ENCODE measurements at places on chromosomes 7 and 10.

GRCh38 chr10:48406204-48406603, 99.7 kb downstream of the MAPK8 start:
- DNase-seq = no peak

GRCh38 chr7:66303454-66304155, 98.5 kb downstream of the TPST1 start:
- DNase-seq = no peak

- no peak for DNase-seq
Observed at GRCh38 chr7:132218876-132219275, 357.4 kb downstream of the PLXNA4 start.

DNA sequence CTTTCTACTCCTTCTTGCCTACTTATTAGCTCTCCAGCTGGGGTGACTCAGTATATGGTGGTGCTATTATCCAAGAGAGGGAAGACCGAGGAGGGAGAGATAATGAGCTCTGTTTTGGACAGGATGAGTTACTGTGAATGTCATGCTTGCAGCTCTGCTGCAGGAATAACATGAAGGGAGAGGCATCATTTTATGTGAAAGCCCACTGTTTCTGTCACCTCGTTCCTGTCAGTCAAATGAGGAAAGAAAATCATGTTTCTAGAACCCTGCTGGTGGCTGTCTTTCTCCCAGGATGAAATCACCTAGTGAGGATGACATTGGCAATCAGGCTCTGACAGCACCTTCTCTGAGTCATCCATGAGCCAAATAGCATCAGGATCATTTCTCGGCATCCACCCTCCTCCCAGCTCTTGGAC, 1291.6 kb upstream of the AUTS2 start:
- DNase-seq = no peak

GRCh38 chr7:135151132-135151531, 3.3 kb downstream of the TMEM140 start:
- DNase-seq = no peak

GRCh38 chr7:115005953-115006352, 84.1 kb downstream of the MDFIC start:
- DNase-seq = no peak

- no peak for DNase-seq
Observed at GRCh38 chr7:17401791-17402627, 103.6 kb downstream of the AHR start.

GRCh38 chr7:6032641-6033040, 1.5 kb downstream of the ANKRD61 start:
- no peak for DNase-seq

DNA sequence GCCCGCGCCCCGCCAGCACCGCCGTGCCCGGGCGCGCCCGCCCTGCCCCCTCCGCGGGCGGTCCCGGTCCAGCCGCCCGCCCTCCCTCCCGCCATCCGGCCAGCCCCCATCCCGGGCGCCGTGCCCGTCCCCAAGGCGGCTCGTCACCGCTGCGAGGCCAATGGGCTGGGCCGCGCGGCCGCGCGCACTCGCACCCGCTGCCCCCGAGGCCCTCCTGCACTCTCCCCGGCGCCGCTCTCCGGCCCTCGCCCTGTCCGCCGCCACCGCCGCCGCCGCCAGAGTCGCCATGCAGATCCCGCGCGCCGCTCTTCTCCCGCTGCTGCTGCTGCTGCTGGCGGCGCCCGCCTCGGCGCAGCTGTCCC, at the start of gene HTRA1:
TSS of gene HTRA1 (plus strand) at position 187 of the 362 bp plus-strand sequence. CDS start at position 287, 100 bp downstream.
- DNase-seq = no peak

- peak; percentile 57 for DNase-seq
Observed at GRCh38 chr7:47536661-47537611, 45.0 kb downstream of the TNS3 start.

GRCh38 chr10:130737186-130737585, 574.3 kb downstream of the TCERG1L start:
- DNase-seq = no peak

GRCh38 chr7:18895456-18895855, 222.0 kb downstream of the TWIST1 start:
- DNase-seq = peak; percentile 32

GRCh38 chr10:30755441-30755953, 125.9 kb upstream of the LYZL2 start:
- peak; percentile 67 for DNase-seq

GRCh38 chr10:122549636-122550035, 10.9 kb upstream of the DMBT1 start:
- DNase-seq = no peak

DNA sequence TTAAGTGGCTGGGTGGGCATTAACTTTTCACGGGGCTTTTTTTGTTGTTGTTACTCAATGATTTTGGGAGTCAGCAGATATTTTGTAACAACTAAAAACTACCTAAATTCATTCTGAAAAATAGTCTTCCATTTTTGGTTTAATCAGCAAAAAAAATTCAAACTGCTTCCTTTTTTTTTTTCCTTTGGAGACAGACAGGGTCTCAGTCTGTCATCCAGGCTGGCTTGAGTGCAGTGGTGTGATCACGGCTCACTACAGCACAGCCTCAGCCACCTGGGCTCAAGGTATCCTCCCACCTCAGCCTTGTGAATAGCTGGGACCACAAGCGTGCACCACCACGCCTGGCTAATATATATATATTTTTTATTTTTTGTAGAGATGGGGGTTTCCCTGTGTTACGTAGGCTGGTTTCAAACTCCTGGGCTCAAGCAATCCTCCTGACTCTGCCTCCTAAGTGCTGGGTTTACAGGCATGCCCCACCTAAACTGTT, 36.5 kb downstream of the SKIDA1 start:
- no peak for DNase-seq

- DNase-seq = no peak
Observed at GRCh38 chr10:131559450-131559911, 248.0 kb upstream of the TCERG1L start.

GRCh38 chr10:77700086-77700485, 62.5 kb upstream of the KCNMA1 start:
- DNase-seq = no peak

- no peak for DNase-seq
Observed at GRCh38 chr7:121398246-121398645, 2.1 kb upstream of the FAM3C start.

DNA sequence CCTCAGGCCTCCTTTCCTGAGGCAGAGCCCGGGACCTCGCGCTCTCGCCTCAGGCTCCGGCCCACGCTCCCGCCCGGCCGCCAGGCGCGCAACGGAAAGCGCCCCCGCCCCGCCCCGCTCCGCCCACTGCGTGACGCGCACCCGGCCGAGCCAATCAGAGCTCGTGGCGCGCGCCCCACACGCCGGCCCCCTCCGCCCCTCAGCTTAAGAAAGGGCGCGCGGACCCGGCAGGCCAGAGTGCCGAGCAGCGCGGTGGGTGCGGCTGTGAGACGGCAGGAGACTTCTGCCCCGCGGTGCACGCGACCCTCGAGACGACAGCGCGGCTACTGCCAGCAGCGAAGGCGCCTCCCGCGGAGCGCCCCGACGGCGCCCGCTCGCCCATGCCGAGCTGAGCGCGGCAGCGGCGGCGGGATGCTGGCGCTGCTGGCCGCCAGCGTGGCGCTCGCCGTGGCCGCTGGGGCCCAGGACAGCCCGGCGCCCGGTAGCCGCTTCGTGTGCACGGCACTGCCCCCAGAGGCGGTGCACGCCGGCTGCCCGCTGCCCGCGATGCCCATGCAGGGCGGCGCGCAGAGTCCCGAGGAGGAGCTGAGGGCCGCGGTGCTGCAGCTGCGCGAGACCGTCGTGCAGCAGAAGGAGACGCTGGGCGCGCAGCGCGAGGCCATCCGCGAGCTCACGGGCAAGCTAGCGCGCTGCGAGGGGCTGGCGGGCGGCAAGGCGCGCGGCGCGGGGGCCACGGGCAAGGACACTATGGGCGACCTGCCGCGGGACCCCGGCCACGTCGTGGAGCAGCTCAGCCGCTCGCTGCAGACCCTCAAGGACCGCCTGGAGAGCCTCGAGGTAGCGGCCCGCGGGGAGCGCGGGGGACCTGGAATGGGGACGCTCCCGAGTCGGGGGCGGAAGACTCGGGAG, at the start of gene NPTX2:
TSS of gene NPTX2 (plus strand) at position 235 of the 909 bp plus-strand sequence. CDS start at position 412, 177 bp downstream.
- DNase-seq = no peak

DNA sequence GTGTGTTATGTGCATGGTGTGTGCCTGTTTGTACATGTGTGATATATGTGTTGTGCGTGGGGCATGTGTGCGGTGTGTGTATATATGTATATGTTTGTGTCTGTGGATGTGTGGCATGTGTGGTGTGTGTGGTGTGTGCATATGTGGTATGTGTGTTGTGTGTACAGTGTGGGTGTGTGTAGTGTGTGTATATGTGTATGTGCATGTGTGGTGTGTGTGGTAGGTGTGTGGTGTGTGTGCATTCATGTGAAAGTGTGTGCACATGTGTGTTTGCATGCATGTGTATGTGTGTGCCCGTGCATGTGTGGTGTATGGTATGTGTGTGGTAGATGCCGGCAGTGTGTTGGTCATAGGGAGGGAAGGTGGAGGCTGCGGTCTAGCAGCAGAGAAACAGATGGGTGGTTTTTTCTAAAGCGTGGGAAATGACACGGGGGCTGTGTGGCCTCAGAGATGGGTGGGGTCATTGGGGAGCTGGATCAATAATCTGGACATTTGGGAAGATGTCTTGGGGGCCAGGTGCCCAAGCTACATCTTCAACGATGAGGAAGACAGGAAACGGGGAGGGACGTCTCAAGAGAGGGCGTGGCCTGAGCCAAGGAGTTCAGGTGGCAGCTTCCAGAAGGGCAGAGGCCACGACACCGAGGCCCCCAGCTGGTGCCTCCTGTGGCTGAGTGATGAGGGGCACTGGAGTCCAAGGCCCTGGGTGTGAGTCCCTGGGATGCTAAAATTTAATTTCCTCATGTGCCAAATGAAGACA, 481.3 kb downstream of the DNAJB6 start:
- DNase-seq = no peak

GRCh38 chr7:28889290-28889689, 68.8 kb downstream of the TRIL start:
- DNase-seq = no peak

GRCh38 chr10:127151981-127152699, 44.3 kb downstream of the INSYN2A start:
- no peak for DNase-seq

GRCh38 chr10:78259391-78259790, 225.7 kb downstream of the RPS24 start:
- no peak for DNase-seq

GRCh38 chr10:69567920-69568319, 5.3 kb downstream of the NEUROG3 start:
- DNase-seq = no peak

- no peak for DNase-seq
Observed at GRCh38 chr7:87218796-87219544, 562 bp downstream of the TMEM243 start.
